OCI-M1 (cell line): ENCODE measurements at places on chromosomes 4 and X.

DNA sequence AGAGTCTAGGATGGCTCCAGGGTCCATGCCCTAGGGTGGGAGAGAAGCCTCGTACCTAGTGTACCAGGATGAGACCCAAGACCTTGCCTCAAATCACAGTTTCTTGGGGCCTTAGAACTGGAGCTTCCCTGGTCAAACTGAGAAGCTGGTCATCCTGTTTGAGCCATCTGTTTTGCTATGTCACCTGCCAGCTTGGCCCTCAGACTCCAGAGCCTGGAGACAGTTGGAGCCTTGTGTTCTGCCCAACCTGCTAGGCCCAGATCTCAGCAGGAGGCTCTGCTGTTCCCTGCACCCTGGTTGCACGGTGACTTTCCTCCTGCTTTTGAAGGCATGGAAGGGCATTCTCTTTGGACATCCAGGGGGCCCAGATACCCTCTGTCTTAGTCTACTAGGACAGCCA lies 206.3 kb upstream of the ATP6AP2 start:
- DNase-seq = no peak

GRCh38 chr4:38917481-38918025 lies 49.9 kb downstream of the FAM114A1 start:
- DNase-seq = no peak

GRCh38 chr4:117326091-117326490 lies 240.7 kb upstream of the TRAM1L1 start:
- DNase-seq = no peak

GRCh38 chr4:136395212-136395722 lies 1137.0 kb downstream of the PCDH18 start:
- DNase-seq = no peak
